ENCODE measurements at places on chromosomes 11 and 22.

DNA sequence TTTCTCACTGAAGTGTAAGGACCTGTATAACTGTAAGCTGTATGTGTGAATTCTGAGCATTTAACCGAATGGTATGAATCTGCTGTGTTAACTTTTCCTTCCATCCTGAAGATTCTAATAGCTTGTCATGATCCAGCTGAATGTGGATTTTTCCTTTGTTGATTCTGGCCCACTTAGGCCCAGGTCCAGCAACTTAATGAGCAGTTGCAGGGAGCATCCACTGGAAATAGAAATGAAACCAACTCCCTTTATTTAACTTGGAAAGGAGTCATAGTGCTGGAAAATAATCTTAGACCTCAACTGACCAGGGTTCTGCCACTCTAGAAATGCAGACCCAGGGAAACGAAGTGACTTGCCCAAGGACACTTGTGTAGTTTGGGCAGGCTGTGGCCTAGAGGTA, 142.3 kb upstream of the MTNR1B start:
- DNase-seq, result no peak

- no peak for DNase-seq
Measured at GRCh38 chr11:12272821-12273617, 104.4 kb upstream of the PARVA start.

- DNase-seq, result no peak
Measured at GRCh38 chr11:97963528-97964331, 1057.0 kb upstream of the CNTN5 start.

GRCh38 chr11:96012086-96012824, 88.3 kb upstream of the MTMR2 start:
- peak; percentile 60 for DNase-seq

GRCh38 chr11:80362563-80363340, 921.9 kb upstream of the TENM4 start:
- no peak for DNase-seq

All from activated CD4-positive, alpha-beta T cell treated with anti-CD3 and anti-CD28 coated beads for 48 hours (primary cell).